NB4 (cell line): ENCODE measurements at places on chromosomes 13 and 19.

DNA sequence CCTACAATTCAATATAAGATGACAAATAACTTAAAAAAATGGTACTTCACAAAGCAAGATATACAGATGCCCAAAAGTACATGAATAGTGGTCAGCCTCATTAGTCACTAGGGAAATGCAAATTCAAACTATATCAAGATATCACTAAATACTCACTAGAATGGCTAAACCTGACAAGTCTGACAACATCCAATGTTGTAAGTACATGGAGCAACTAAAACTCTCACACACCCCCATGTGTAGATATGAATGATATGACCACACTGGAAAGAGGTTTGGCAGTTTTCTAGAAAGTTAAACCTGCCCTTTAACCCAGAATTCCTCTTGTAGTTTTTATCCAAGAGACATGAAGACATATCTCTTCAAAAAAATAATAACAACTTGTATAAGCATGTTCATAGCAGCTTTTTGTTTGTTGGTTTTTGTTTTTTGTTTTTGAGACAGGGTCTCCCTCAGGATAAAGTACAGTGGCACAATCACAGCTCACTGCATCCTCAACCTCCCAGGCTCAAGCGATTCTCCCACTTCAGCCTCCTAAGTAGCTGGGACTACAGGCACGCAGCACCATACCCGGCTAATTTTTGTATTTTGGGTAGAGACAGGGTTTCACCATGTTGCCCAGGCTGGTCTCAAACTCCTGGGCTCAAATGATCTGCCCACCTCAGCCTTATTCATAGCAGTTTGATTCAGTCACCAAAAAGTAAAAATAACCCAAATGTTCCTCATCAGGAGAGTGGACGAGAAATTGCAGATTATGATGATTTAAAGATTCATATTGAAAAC is 55.1 kb downstream of the RFX2 start:
- no peak for DNase-seq

GRCh38 chr19:49497047-49497788 is 984 bp downstream of the RPS11 start:
- peak; percentile 87 for DNase-seq

- DNase-seq, result no peak
These were observed 186.9 kb upstream of the STARD13 start for GRCh38 chr13:33472446-33472845.

DNA sequence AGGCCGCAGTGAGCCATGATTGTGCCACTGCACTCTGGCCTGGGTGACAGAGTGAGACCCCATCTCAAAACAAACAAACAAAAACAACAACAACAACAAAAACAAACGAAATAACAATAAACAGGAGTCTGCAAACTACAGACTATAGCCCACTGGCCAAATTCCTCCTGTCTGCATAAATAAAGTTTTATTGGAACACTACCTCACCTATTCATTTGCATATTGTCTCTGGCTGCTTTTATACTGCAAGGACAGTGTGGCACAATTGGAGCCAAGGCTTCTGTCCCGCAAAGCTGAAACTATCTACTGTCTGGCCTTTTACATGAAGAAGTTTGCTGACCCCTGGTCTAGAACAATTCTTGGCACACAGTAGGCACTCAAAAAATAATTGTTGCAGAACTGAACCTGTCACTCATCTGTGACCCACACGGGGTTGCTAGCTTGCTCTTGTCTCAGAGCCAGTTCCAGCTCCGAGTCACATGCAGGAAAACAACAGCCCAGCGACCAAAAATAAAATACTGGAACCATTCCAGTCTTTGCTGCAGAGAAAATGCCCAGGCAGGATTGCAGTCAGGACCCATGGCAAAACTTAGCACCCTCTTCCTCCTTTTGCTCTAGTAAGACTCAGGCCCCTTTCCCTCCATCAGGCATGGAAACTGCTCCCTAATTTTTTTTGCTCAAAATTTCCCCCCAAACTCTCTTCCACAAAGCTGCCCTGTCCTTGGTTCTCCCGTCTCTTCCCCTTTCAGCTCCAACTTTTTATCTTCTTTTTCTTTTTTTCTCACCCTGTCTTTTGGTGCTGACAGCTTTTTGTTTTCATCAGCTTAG is 4.8 kb upstream of the MYH14 start:
- no peak for DNase-seq

DNA sequence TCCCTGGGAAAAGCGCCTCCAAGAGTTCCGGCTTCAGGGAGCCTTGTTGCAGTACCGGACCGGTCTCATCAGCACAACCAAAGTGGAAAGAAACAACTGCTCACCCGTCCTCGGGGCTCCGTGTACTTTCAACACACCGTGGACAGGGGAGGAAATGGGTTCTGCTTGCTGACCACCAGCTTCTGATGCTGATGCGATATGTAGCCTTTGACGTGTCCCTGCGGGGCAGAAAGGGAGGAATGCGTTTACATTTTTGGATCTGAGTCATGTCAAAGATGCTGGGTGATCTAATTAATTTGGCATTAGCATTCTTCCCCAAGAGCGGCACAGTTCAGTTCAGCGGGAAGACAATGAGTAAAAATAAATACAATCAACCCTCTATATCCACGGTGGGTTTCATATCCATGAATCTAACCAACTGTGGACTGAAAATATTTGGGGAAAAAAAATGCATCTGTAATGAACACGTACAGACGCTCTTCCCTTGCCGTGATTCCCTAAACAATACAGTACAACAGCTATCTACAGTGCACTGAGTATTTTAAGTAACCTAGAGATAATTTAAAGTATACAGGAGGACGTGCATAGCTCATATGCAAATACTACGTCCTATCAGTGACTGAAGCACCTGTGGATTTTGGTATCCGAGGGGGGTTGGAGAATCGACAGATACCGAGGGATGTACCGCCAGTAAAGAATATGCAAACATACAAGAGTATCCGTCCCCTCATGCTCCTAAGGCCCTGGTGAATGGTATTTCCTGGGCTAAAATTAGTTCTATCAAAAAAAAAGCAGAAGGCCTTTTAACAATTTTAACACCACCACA is 19.8 kb downstream of the PROZ start:
- DNase-seq, result no peak

DNA sequence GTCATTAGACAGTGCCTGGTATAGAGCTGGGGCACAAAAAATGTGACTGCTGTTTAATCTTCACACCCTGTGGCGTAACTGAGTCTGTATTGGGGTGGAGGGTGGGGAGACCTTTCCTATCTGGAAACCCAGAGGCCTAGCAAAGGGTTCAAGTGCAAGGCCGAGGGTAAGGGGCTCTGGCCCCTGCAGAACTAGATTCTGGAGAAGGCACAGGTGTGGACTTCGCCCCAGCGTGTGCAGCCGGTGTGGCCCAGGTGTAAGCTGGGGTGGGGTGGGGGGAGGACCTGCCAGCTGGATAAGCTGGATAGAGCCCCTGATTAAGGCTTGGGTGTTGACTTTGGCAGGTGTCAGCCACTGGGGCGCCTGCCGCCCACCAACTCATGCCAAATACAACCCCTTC is 1.3 kb downstream of the RAB3D start:
- DNase-seq, result no peak

- DNase-seq, result no peak
These were observed 793.9 kb upstream of the PCDH20 start for GRCh38 chr13:62209529-62209928.

- no peak for DNase-seq
These were observed 2.1 kb upstream of the ATP4B start for GRCh38 chr13:113660066-113660465.

- peak; percentile 45 for DNase-seq
These were observed 2.7 kb downstream of the JUND start for GRCh38 chr19:18278521-18279265.

GRCh38 chr19:39014037-39014436 is 18.3 kb downstream of the FBXO27 start:
- DNase-seq, result no peak

- DNase-seq, result no peak
These were observed 16.4 kb downstream of the ZNF814 start for GRCh38 chr19:57872450-57872849.

- DNase-seq, result peak; percentile 77
These were observed 23.7 kb downstream of the SLC6A16 start for GRCh38 chr19:49301165-49301865.

- DNase-seq, result no peak
These were observed 833.0 kb downstream of the DACH1 start for GRCh38 chr13:71034018-71034417.

GRCh38 chr19:43464134-43464775 is 1.2 kb downstream of the LYPD3 start:
- no peak for DNase-seq

GRCh38 chr19:40229484-40229883 is 3.0 kb upstream of the CCNP start:
- DNase-seq, result no peak

GRCh38 chr19:50693064-50693975 is 26.3 kb downstream of the SHANK1 start:
- no peak for DNase-seq

DNA sequence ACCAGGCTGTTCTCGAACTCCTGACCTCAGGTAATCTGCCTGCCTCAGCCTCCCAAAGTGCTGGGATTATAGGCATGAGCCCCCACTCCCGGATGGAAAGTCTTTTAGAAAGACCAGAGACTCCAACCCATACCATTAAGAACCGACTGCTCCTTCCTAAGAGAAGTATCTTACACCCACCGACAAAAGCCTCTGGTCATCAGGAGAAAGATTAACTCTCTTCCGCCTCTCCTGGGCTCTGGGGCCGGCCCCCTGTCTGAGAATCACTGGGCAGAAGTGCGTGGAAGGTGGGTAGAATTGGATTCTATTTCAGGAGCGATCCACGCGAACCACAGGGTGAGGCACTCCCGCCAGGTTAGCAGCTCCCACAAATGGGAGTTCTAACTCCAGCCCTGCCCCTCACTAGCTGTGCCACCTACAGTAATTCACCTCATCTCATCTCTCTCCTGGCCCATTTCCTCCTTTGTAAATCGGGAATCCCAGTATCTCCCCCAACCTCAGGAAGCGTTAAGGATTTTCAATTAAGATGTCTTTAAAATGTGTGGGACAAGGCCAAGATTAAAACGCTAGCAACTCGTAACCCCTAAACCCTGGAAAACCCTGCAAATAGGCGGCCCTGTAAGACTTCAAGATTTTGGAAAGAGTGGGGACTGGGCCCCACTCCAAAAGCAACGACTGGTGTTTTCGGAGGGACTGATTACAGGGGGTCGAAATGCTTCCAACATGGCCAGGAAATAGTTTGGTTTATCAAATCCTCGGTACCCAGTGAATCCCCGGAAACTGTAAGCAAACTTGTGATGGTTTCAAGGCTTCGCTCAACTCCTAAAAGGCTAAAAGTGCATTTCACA is 1.3 kb downstream of the HNRNPL start:
- no peak for DNase-seq

GRCh38 chr19:55640577-55641425 is at the start of gene ZNF580:
ZNF580 (plus strand) TSS chr19:55641002; CDS start chr19:55642509, 1,507 bp downstream.
- DNase-seq, result peak; percentile 72

- no peak for DNase-seq
These were observed 26.8 kb upstream of the ADGRE5 start for GRCh38 chr19:14354445-14354844.

DNA sequence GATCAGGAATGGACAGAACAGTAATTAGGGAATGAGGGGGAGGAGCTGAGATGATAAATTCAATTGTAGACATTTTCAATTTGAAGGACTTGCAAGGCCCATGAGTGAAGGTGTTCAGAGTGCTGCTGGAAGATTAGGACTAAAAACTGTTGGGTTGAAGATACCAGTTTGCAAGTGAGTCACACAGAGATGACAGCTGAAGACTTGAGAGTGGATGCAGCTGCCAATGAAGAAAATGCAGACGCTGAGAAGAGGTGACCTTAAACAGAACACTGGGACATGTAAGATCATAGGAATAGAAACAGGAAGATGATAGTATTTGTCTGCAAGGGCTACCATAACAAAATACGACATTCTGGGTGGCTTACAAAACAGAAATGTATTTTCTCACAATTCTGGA is 1716.5 kb upstream of the SLC10A2 start:
- no peak for DNase-seq
